ENCODE measurements at places on chromosomes 4 and X. TPM values are rescaled to one million over a fixed set of nuclear protein-coding genes. Genes with fewer than 3 reads are reported as not detected.

DNA sequence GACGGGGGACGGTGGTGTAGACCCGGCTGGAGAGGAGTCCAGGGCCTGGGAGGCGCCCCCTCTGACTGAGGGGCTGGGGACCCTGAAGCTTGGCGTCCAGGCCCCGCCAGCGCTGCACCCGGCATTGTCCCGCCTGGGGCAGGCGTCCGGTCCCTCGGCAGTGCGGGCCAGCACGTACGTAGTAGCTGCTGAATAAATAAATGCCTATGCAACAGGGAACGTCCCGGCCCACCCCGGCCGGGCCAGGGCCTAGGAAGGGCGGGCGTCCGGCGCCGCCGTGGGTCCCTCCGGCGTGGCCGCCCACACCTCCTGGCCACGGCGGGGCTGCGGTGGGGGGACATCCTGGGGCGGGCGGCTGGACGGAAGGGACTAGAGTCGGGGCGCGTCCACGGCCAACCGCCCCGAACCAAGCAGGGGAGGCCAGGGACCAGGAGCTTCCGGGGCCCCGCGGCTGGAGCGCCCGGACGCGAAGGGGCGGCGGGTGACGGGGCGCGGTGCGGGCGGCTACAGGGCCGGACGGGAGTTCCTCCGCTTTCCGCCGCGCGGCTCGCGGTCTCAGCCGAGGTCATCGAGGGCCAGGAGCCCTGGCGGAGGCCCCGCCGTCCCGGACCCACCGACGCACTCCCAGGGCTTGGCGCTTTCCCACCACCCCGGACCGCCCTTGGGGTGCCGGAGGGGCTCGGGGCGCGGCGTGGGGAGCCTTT lies 886 bp upstream of the WWC2 start:
- DNase-seq, result no peak

GRCh38 chr4:25727711-25728493 lies 72.3 kb downstream of the SLC34A2 start:
- no peak for DNase-seq

- no peak for DNase-seq
Measured at GRCh38 chr4:56696056-56696455, 15.0 kb upstream of the HOPX start.

DNA sequence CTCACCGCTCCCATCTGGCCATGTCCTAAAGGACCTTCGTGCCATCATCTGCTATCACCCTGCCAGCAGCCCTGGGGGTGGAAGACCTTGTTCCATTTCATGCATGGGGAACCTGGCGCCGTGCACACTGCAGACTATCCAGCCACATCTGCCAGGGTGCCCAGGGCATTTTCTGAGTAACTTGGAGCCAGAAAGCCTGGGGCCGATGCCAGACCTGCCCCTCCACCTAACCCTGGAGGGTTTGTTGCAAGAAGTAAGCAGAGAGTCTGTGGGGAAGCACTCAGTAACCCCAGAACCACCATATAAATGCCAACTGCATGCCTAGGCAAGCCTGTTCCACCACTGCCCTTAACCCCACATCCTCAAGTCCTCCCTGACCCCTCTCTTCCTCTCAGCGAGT lies 7.3 kb downstream of the HAUS7 start:
- DNase-seq, result no peak

GRCh38 chr4:92122911-92123310 lies 180.9 kb upstream of the GRID2 start:
- DNase-seq, result no peak

SLC7A11 gene
- polyA plus RNA-seq, result 0.46 TPM
